ENCODE measurements at places on chromosomes 5 and 9. TPM values are rescaled to one million over a fixed set of nuclear protein-coding genes. Genes with fewer than 3 reads are reported as not detected.

DNA sequence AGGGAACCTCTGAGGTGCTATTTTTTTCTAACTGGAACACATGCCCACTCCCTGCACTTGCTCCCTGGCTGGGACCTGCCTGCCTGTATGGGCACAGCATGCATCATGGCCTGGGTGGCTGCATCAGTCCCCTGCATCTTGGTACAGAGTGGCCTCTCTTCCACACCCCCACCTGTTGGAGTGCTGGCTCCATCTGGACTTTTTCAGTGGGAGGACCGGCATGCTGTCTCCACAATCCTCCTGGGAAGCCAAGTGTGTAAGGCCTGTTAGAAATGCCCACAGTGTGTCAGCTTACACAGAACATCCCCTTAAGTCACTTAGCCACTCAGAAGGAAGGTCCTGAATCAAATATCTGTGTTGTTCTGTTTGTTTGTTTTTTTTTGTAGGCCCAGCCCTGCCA is 102.9 kb downstream of the MARCHF3 start:
- H3K4me1 ChIP-seq, result no peaks in the 10 kb centered on the region
- H3K27ac ChIP-seq, result no peak overlapping the region
- H3K4me3 ChIP-seq, result no peak overlapping the region
- no peaks in the 10 kb centered on the region for H3K36me3 ChIP-seq

GRCh38 chr9:129576546-129577543 is 44.1 kb downstream of the C9orf50 start:
- H3K36me3 ChIP-seq, result no peaks in the 10 kb centered on the region
- H3K27me3 ChIP-seq, result no peaks in the 10 kb centered on the region
- no peak overlapping the region for H3K27ac ChIP-seq
- no peak overlapping the region for H3K4me3 ChIP-seq
- no peak for DNase-seq

DNA sequence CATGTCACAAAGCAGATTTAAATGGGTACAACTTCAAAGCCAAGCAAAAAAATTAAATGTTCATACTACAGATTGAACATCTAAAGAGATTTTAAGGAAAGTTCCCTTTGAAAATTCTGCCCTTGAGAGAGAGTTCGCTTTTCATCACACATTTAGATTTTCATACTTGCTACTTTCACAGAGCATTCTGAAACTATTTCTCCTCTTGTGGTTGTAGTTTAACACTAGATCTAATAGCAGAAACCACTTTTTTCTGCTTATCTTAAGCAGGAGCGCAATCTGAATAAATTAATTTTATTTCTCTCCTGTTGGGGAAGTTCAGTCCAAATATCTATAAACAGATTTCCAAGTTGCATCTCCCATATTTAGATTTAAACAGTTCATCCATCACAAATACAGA is 173.3 kb upstream of the RASA1 start:
- no peak overlapping the region for H3K27ac ChIP-seq
- no peaks in the 10 kb centered on the region for H3K36me3 ChIP-seq
- no peak for DNase-seq
- no peaks in the 10 kb centered on the region for H3K4me1 ChIP-seq
- H3K4me3 ChIP-seq, result no peak overlapping the region

Gene WASHC1
- total RNA-seq, result 21.7 TPM

Gene CNTFR
- 2.9 TPM for total RNA-seq

DNA sequence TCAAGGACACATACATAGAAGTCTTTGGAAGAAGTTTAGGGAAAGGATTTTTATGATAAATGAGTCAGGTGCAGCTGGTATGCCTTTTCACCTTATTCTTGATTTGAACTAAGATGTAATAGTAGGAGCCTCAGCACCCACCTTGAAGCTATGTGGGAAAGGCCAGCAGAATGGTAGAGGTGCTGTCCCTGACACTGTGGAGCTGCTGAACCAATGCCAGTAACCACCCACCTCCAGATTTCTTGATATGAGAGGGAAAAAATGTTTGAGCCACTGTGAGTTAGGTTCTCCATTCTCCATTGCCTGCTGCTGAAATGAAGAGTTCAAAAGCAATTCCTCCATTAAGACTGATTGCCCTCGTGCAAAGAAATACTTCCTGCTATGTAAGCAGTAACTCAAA is 12.2 kb upstream of the HMGCR start:
- DNase-seq, result no peak
- H3K4me3 ChIP-seq, result no peak overlapping the region

DNA sequence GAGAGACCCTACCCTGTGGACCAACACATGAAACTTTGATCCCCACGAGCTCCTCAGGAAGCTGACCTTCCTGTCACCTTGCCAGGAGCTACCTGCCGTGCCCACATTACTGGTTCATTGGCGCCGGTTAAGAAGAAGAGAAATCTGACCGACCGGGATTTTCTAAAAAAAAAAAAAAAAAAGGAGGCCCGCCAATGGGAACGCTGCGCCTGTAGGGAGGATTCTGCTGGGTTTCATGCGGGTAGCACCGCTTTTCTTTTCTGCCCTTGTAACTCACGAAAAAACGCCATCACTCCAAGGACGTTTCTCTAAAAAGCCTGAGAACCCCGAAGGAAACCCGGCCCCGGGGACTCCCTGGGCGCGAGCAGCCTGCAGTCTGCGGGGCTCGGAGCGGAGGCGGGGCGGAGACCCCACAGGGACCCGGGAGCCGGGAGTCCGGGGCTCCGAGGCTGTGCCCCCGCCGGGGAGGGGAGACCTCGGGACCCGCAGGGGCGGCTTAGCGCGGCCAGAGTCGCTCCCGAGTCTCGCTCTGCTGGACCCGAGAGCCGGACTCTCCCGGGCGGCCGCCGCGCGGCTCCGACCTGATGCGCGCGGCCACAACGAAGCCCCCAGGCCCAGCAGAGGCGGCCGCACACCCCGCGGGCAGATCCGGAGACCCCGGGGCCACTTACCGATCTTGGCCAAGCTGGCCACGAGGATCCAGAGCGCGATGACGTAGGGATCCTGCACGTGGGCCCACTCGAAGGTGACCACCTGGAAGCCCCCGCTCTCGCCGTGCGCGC is 617 bp downstream of the SLC9A3 start:
- no peak overlapping the region for H3K27ac ChIP-seq
- no peaks in the 10 kb centered on the region for H3K36me3 ChIP-seq
- H3K4me3 ChIP-seq, result peak overlapping the region; percentile 16
- H3K4me1 ChIP-seq, result peaks cover 5% of the 10 kb centered on the region
- H3K27me3 ChIP-seq, result peaks cover 89% of the 10 kb centered on the region
- no peak for DNase-seq

GRCh38 chr5:173902743-173903142 is 14.6 kb downstream of the CPEB4 start:
- no peak overlapping the region for H3K4me3 ChIP-seq
- no peak for DNase-seq
- H3K4me1 ChIP-seq, result peaks cover 46% of the 10 kb centered on the region
- no peaks in the 10 kb centered on the region for H3K27me3 ChIP-seq
- H3K36me3 ChIP-seq, result no peaks in the 10 kb centered on the region

GRCh38 chr5:150092159-150092787 is 5.9 kb upstream of the CSF1R start:
- H3K27me3 ChIP-seq, result peaks cover 11% of the 10 kb centered on the region
- H3K4me1 ChIP-seq, result no peaks in the 10 kb centered on the region
- no peak overlapping the region for H3K27ac ChIP-seq
- no peaks in the 10 kb centered on the region for H3K36me3 ChIP-seq
- no peak overlapping the region for H3K4me3 ChIP-seq

Gene WDR38
- total RNA-seq, result not detected

DNA sequence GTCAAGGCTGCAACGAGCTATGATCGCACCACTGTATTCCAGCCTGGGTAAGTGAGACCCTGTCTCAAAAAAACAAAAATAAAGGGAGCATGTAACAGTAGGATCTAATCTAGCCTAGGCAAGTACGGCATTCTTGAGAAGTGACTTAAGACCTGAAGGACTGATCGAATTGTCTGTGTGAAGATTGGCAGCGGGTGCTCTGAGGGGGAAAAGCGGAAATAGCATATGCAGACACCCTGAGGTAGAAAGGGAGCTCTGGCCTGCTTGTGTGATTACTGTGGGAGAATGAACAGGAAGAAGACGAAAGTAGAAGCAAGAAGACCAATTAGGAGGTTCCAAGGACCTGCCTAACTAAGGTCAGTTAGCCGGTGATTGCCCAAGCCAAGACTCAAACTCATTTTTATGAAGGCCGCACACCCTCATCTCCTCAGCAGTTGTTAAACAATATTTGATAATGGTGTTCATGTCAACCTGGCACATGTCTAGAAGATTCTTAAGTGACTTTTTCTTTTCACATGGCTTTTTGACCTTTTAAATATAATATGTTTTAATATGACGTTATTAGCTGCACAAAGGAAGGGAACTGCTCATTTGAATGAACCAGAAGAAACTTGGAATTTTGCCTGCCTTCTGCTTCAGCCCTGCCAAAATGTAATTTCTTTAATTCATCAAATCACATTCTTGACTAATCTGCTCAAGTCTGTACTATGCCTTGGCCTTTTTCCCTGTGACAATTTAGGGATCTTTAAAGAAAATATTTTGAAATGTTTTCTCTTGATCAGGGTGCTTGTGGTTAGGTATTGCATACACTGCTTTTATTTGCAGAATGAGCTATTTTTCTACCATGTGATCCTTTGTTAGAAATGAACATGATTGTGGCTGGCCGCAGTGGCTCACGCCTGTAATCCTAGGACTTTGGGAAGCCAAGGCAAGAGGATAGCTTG is 289.2 kb upstream of the DMRT1 start:
- H3K27me3 ChIP-seq, result no peaks in the 10 kb centered on the region
- DNase-seq, result no peak
- H3K27ac ChIP-seq, result no peak overlapping the region
- peaks cover 5% of the 10 kb centered on the region for H3K36me3 ChIP-seq
- H3K4me3 ChIP-seq, result no peak overlapping the region

GRCh38 chr5:160616712-160617497 is 195.2 kb downstream of the PTTG1 start:
- H3K4me1 ChIP-seq, result no peaks in the 10 kb centered on the region
- no peaks in the 10 kb centered on the region for H3K36me3 ChIP-seq
- DNase-seq, result no peak

GRCh38 chr9:3150074-3150473 is 306.2 kb upstream of the PUM3 start:
- no peak overlapping the region for H3K4me3 ChIP-seq
- no peaks in the 10 kb centered on the region for H3K27me3 ChIP-seq
- H3K4me1 ChIP-seq, result no peaks in the 10 kb centered on the region
- no peak for DNase-seq
- no peak overlapping the region for H3K27ac ChIP-seq
